Vagina (tissue), 2 donors: ENCODE measurements at places on chromosomes 11 and 22. TPM values are rescaled to one million over a fixed set of nuclear protein-coding genes. Genes with fewer than 3 reads are reported as not detected.

The PLAAT3 gene
- total RNA-seq = 17.2 TPM

The MMP7 gene
- 6.9 TPM for total RNA-seq

The NOX4 gene
- total RNA-seq = 9.8 TPM

The MS4A6E gene
- 3.4 TPM for total RNA-seq

The SYT13 gene
- total RNA-seq = 1.2 TPM

The GSTT2 gene
- not detected for total RNA-seq

The APOBEC3G gene
- total RNA-seq = 8.3 TPM

GRCh38 chr22:19666673-19667593 lies 47.4 kb upstream of the SEPTIN5 start:
- no peaks in the 10 kb centered on the region for H3K36me3 ChIP-seq
- peaks cover 11% of the 10 kb centered on the region for H3K4me1 ChIP-seq
- no peak overlapping the region for H3K4me3 ChIP-seq

GRCh38 chr22:38753948-38754750 lies 1.6 kb downstream of the SUN2 start:
- peak overlapping the region; percentile 69 for H3K4me3 ChIP-seq
- H3K36me3 ChIP-seq = peaks cover 5% of the 10 kb centered on the region
- peaks cover 53% of the 10 kb centered on the region for H3K4me1 ChIP-seq
- peak overlapping the region; percentile 97 for H3K27ac ChIP-seq
- no peaks in the 10 kb centered on the region for H3K27me3 ChIP-seq

DNA sequence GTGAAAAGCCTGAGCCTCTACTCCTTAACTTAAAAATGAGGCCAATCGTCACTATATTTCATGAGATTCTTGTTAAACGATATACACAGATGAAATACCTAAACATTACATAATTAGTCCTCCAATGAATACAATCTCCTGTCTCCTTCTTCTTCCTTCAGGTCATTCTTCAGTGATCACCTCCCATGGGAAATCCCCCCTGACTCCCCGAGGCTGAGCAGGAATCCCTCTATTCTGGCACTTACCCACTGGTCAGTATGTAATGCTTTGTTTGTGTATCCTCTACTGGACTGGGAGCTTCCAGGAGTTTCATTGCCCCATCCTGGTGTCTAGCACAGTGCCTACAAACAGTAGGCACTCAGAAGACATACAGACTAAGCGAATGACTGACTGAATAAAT lies 52.3 kb downstream of the RAB38 start:
- no peak overlapping the region for H3K27ac ChIP-seq
- no peaks in the 10 kb centered on the region for H3K36me3 ChIP-seq
- H3K4me1 ChIP-seq = no peaks in the 10 kb centered on the region
- no peaks in the 10 kb centered on the region for H3K27me3 ChIP-seq
- H3K4me3 ChIP-seq = no peak overlapping the region

- H3K4me1 ChIP-seq = peaks cover 66% of the 10 kb centered on the region
- DNase-seq = no peak
- H3K4me3 ChIP-seq = no peak overlapping the region
- H3K36me3 ChIP-seq = peaks cover 30% of the 10 kb centered on the region
Observed at GRCh38 chr11:118623269-118623655, 15.8 kb downstream of the PHLDB1 start.

DNA sequence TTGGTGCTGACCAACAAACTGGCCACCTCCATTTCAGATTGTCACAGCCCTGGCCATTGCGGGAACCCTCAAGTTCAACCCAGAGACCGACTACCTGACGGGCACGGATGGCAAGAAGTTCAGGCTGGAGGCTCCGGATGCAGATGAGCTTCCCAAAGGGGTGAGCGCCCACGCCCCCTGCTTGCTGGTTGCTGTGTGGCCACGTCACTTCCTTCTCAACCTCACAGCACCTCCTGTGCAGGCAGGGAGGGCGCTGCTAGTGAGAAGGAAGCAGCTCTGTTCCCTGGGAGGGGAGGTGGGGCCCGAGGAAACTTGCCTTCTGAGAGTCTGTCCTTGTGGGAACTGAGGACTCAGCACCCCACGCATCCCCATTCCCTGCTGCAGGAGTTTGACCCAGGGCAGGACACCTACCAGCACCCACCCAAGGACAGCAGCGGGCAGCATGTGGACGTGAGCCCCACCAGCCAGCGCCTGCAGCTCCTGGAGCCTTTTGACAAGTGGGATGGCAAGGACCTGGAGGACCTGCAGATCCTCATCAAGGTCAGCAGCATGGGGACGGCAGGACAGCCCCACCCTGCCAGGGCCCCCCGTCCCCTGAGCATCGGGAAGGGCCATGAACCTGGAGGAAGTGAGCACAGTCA lies 19.3 kb downstream of the POLR3H start:
- H3K4me3 ChIP-seq = no peak overlapping the region
- DNase-seq = no peak
- H3K36me3 ChIP-seq = peaks cover 43% of the 10 kb centered on the region
